ENCODE measurements at places on chromosomes 11 and 22. TPM values are rescaled to one million over a fixed set of nuclear protein-coding genes. Genes with fewer than 3 reads are reported as not detected.

DNA sequence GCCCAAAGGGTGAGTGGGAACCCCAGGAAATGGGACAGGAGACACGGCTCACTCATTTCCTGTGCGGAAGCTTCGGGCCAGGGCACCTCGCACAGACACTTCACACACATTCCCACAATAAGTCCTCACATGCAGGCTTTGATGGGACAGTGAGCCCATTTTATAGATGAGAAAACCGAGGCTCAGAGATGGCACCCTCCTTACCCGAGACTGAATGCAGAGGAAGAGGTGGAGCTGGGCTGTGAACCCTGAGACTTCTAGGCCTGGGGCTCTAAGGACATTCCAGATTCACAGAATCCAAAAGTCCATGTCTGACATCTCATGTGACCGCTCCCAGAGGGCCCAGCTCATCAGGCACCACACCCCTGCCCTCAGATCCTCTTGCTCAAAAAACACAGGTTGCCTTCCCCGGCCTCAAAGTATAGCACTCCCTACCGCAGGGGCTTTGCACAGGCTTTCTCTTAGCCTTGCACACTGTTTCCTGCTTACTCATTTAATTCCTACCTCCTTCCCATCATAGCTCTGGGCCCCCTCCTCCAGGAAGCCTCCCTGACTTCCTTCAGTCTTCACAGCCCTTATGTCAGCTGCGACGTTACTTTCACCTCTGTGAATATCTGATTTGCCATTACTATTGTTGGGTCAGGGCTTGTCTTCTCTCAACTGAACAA lies 57.1 kb upstream of the TCF20 start:
- no peak for DNase-seq

DNA sequence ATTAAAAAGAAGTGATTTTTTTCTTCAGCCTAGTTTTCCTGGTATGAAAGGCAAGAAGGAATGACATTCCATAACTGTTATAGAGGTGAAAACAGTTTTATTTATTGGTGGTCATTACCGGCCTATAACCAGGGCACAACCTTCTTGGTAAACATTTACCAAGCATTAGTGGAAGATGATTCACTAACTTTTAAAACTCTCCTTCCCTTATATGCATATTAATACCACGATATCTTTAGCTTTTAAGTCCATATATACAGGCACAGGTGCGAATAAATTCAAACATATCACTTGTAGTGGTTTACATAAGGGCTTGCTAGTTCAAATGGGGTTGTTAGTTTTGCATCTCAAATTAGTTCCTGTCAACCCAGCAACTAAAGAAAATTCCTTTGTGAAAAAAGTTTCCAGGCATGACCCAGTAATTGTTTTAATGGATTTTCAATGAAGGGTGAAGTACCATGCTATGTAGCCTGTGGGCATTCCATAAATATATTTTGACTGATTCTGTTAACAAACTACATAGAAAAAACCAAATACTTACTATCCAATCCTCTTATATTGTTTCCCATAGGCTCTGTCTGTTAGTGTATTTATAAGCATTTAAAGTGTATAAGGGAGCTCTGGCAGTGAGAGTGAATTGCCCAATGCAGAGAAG lies 30.6 kb upstream of the ROBO3 start:
- no peak for DNase-seq

GRCh38 chr11:77884186-77884828 lies 63.4 kb downstream of the AAMDC start:
- no peak for DNase-seq

The TBX10 gene
- not detected for total RNA-seq

The OR10D3 gene
- not detected for total RNA-seq
